ENCODE measurements at places on chromosomes 13 and 19. TPM values are rescaled to one million over a fixed set of nuclear protein-coding genes. Genes with fewer than 3 reads are reported as not detected.

GRCh38 chr19:51000981-51001380 is 423 bp downstream of the KLK8 start:
- DNase-seq: no peak
- H3K4me3 ChIP-seq: no peak overlapping the region
- no peaks in the 10 kb centered on the region for H3K36me3 ChIP-seq
- H3K4me1 ChIP-seq: no peaks in the 10 kb centered on the region

GRCh38 chr13:71513411-71514033 is 353.5 kb downstream of the DACH1 start:
- H3K27me3 ChIP-seq: no peaks in the 10 kb centered on the region
- no peaks in the 10 kb centered on the region for H3K4me1 ChIP-seq
- no peak overlapping the region for H3K4me3 ChIP-seq
- no peak overlapping the region for H3K27ac ChIP-seq
- no peak for DNase-seq

DNA sequence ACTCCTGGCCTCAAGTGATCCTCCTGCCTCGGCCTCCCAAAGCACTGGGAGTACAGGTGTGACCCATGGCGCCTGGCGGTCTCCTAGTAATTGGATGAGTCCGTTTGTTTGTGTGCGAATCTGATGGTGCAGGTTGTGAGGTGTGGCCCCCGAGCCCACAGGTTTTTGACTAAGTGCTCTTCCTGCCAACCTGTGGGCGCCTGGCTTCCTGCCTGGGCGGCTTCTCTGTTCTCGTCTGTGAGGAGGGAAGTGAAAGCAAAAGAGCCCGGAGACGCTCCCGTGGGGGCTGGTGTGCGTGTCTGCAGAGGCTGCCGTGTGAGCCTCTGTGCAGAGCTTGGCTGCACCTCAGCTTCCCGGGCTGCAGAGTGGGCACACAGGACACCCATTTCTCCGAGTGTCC is 10.0 kb downstream of the ARHGAP45 start:
- H3K4me3 ChIP-seq: no peak overlapping the region
- H3K27me3 ChIP-seq: peaks cover 5% of the 10 kb centered on the region
- H3K36me3 ChIP-seq: no peaks in the 10 kb centered on the region
- H3K4me1 ChIP-seq: no peaks in the 10 kb centered on the region
- H3K27ac ChIP-seq: no peak overlapping the region
- DNase-seq: peak; percentile 65

DNA sequence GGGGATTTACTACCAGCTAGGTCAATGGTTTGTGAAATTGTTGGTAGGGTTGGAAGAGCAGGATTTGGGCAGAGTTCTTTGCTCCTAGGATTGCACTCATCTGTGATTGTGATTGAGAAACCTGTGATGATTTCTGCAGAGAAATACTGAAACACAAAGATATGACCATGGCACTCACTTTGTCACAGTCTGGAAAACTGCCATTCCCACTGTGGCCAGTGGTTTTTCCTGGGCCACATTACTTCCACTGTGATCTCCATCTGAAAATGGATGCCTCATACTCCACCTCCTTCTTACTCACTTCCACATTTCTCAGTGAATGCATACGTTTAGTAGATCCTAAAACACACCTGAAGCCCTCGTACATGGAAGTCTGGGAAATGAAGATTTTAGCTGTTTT is 593.2 kb downstream of the LMO7 start:
- no peak overlapping the region for H3K4me3 ChIP-seq
- peaks cover 16% of the 10 kb centered on the region for H3K4me1 ChIP-seq
- no peaks in the 10 kb centered on the region for H3K36me3 ChIP-seq
- no peaks in the 10 kb centered on the region for H3K27me3 ChIP-seq
- no peak overlapping the region for H3K27ac ChIP-seq

DNA sequence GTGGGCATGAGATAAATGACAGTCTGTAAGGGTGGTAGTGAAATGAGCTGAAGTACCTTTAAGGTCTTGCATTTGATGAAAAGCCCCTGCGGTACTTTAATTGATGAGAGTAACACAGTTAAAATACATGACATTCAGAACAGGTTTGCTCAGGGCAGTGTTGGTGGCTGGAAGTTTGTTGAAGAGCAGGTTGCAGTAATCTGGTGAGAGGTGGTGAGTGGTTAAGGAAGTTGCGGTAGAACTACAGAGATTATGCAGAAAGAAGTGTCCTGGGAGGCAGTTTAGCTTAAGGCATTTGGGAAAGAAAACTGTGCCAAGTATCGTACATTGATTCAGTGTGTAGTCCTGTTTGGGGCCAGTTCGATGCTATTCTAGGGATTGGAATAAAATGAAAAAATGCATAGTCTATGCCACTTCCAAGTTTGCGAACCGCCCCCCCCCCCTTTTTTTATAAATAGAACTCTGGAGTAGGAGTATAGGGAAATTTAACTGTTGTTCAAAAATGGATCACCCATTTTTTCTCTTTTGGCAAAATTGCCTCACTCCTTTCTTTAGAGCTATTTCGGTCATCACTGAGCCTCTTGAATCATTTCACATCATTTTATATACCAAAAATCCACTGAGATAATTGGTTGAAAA is 42.7 kb downstream of the SLAIN1 start:
- no peak for DNase-seq
- no peak overlapping the region for H3K4me3 ChIP-seq
- H3K27ac ChIP-seq: no peak overlapping the region
- no peaks in the 10 kb centered on the region for H3K36me3 ChIP-seq
- H3K27me3 ChIP-seq: no peaks in the 10 kb centered on the region

DNA sequence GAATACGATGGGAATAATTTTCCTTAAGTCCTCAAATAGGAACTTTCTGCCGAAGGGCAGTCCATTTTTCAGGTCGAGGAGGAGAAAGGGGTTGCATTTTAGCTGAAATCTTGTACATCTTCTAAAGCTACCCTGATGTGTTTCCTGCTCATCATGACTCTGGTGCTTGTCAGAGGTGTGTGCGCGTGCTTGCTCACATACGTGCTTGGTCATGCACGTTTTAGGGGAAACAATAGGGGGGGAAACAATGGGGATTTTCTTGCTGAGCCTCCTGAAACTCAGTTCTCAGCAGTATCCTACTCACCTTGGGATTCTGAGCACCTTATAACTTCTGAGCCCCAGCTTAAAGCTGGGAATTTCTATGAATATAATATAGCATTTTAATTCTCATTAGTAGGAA is 44.7 kb downstream of the TM9SF2 start:
- H3K27ac ChIP-seq: no peak overlapping the region
- no peaks in the 10 kb centered on the region for H3K27me3 ChIP-seq
- H3K36me3 ChIP-seq: peaks cover 99% of the 10 kb centered on the region
- H3K4me3 ChIP-seq: no peak overlapping the region
- DNase-seq: no peak

DNA sequence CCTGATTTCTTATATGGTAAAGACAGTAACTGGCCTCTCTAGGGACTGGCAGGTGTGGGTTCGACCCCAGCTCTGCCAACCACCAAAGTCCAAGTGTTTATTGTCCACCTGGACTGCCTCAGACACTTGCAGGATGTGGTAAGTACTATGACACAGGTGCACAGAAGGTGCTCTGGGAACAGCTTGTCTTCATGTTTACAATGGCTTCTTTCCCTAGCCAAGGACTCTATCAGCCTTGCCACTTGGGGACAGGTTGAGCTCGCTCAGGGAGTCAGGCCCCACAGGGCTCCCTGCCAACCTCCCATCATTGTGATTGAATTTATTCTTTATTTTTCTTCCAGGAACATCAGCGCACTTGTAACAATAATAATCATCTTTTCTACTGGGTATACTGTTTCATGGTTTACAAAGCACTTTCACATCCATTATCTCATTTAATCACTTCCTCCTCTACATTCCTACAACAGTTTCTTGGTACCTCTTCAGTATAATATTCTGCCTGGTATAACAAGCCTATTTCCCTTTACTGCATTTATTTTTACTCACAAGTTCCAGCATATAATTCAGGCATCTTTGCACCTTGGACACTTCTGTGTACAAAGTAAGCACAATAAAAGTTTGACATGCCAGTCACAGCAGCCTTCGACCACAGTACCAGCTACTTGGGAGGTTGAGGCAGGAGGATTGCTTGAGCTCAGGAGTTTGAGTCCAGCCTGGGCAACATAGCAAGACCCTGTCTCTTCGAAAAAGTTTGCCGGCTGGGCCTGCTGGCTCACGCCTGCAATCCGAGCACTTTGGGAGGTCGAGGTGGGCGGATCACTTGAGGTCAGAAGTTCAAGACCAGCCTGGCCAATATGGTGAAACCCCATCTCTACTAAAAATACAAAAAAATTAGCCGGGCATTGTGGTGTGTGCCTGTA is 24.2 kb upstream of the GATAD2A start:
- H3K36me3 ChIP-seq: no peaks in the 10 kb centered on the region
- no peak overlapping the region for H3K4me3 ChIP-seq
- H3K27me3 ChIP-seq: no peaks in the 10 kb centered on the region
- H3K27ac ChIP-seq: no peak overlapping the region

GRCh38 chr19:16001481-16002312 is 52.9 kb downstream of the OR10H4 start:
- H3K27ac ChIP-seq: no peak overlapping the region
- peaks cover 9% of the 10 kb centered on the region for H3K4me1 ChIP-seq
- peak overlapping the region; percentile 25 for H3K4me3 ChIP-seq
- H3K27me3 ChIP-seq: no peaks in the 10 kb centered on the region
- no peaks in the 10 kb centered on the region for H3K36me3 ChIP-seq
- DNase-seq: no peak

DNA sequence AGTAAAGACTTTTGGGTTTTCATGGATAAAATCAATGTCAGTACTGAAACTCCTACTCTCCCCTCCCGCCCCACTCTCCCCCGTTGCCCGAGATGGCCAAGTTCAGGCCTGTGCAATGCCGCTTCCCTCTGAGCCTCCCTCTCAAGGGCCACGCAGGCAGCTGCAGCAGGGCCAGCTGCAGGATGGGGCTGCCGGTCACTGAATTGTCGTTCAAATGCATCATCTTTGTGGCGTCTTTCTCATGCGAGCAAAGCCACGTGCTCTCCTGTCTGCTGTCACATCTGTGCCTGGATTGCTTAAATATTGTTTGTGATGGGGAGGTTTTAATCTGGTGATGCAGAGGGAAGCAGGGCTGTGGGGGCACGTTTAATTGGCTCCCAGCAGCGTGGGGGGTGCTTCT is 26.6 kb downstream of the SHISA2 start:
- H3K4me1 ChIP-seq: no peaks in the 10 kb centered on the region
- H3K36me3 ChIP-seq: no peaks in the 10 kb centered on the region
- H3K27ac ChIP-seq: no peak overlapping the region
- H3K4me3 ChIP-seq: no peak overlapping the region

DNA sequence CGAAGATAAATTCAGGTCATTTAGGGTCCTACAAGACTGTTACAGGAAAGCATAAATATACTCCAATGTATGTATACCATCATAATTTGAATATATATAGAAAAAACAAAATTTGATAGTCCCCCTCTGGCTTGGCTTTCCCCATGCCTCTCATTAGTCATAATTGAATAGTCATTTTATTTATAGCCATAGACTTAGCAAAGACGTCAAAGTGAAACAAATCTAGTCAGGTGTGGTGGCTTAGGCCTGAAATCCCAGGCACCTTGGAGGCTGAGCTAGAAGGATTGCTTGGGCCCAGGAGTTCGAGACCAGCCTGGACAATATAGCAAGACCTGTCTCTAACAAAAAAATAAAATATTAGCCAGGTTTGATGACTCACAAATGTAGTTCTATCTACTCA is 141.1 kb downstream of the TNFRSF19 start:
- no peaks in the 10 kb centered on the region for H3K27me3 ChIP-seq
- no peak for DNase-seq
- no peaks in the 10 kb centered on the region for H3K36me3 ChIP-seq
- no peaks in the 10 kb centered on the region for H3K4me1 ChIP-seq
- no peak overlapping the region for H3K4me3 ChIP-seq

- no peak for DNase-seq
- H3K27ac ChIP-seq: peak overlapping the region; percentile 60
- no peaks in the 10 kb centered on the region for H3K36me3 ChIP-seq
- H3K4me1 ChIP-seq: peaks cover 45% of the 10 kb centered on the region
Observed at GRCh38 chr13:49938921-49939320, 2.8 kb upstream of the SPRYD7 start.

- no peak overlapping the region for H3K4me3 ChIP-seq
- no peak overlapping the region for H3K27ac ChIP-seq
- H3K4me1 ChIP-seq: no peaks in the 10 kb centered on the region
- no peaks in the 10 kb centered on the region for H3K27me3 ChIP-seq
- no peak for DNase-seq
Observed at GRCh38 chr19:9474975-9475374, 23.4 kb downstream of the ZNF560 start.

DNA sequence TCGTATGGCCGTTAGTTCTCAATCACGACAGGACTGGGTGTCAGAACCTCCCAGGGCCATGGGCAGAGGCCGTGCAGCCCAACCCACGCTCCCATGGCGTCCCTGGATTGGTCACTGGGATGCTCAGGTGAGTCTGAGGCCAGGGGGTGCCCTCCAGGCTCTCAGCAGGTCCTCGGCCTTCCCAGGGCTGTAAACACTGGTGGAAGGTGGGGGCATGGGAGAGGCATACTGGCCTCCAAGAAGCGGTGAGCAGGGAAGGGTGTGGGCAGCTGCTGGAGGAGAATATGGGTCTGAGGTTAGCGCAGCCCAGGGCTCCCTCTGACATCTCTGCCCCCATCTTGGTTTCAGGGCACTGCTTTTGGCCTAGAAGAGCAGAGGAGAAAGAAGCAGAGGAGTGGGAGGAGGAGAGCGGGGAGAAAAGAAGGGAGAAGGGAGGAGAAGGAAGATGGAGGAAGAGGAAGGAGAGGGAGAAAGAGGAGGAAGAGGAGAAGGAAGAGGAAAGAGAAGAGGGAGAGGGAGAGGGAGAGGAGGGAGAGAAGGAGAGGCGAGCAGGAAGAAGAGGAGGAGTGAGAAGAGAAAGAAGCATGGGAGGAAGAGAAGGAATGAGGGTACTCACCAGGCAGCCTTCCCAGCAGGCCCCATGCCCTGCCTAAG is 62.3 kb downstream of the CEBPG start:
- no peak overlapping the region for H3K4me3 ChIP-seq
- no peaks in the 10 kb centered on the region for H3K4me1 ChIP-seq
- DNase-seq: no peak
- H3K27me3 ChIP-seq: no peaks in the 10 kb centered on the region
- H3K27ac ChIP-seq: no peak overlapping the region

- H3K4me3 ChIP-seq: no peak overlapping the region
- peak overlapping the region; percentile 37 for H3K27ac ChIP-seq
- H3K27me3 ChIP-seq: no peaks in the 10 kb centered on the region
- no peaks in the 10 kb centered on the region for H3K36me3 ChIP-seq
Observed at GRCh38 chr13:97279913-97280312, 57.8 kb downstream of the MBNL2 start.

GRCh38 chr13:46621792-46622629 is 69.0 kb downstream of the LRCH1 start:
- H3K4me3 ChIP-seq: no peak overlapping the region
- no peaks in the 10 kb centered on the region for H3K27me3 ChIP-seq
- DNase-seq: no peak
- peaks cover 30% of the 10 kb centered on the region for H3K4me1 ChIP-seq
- no peak overlapping the region for H3K27ac ChIP-seq

GRCh38 chr19:28281676-28282075 is 931.3 kb downstream of the UQCRFS1 start:
- peaks cover 6% of the 10 kb centered on the region for H3K27me3 ChIP-seq
- H3K4me1 ChIP-seq: no peaks in the 10 kb centered on the region
- DNase-seq: no peak
- H3K27ac ChIP-seq: no peak overlapping the region
- H3K4me3 ChIP-seq: no peak overlapping the region

- peaks cover 13% of the 10 kb centered on the region for H3K4me1 ChIP-seq
- H3K27ac ChIP-seq: no peak overlapping the region
- no peaks in the 10 kb centered on the region for H3K36me3 ChIP-seq
- H3K4me3 ChIP-seq: no peak overlapping the region
- no peak for DNase-seq
Observed at GRCh38 chr19:35241417-35241816, 7.4 kb upstream of the LSR start.

Gene ZNF728
- 4.4 TPM for total RNA-seq

Gene ANKRD27
- total RNA-seq: 17.6 TPM

Gene FOSB
- 6.3 TPM for total RNA-seq

Gene RGL3
- 10.9 TPM for total RNA-seq

Gene BICRA
- 13.2 TPM for total RNA-seq

Gene SMIM17
- total RNA-seq: not detected

Gene STXBP2
- total RNA-seq: 5.4 TPM

Gene MIA
- not detected for total RNA-seq

Gene ZBTB32
- 0.12 TPM for total RNA-seq

Measured in heart right ventricle (tissue), 16 donors.